Activated naive CD4-positive, alpha-beta T cell (primary cell): ENCODE measurements at places on chromosomes 6 and 20.

- DNase-seq: no peak
These were observed 74.7 kb downstream of the MRPL14 start for GRCh38 chr6:44052419-44053023.

GRCh38 chr20:44790638-44791393, 19.5 kb downstream of the RIMS4 start:
- DNase-seq: no peak

- DNase-seq: no peak
These were observed 36.3 kb upstream of the CMTR1 start for GRCh38 chr6:37396571-37397180.

DNA sequence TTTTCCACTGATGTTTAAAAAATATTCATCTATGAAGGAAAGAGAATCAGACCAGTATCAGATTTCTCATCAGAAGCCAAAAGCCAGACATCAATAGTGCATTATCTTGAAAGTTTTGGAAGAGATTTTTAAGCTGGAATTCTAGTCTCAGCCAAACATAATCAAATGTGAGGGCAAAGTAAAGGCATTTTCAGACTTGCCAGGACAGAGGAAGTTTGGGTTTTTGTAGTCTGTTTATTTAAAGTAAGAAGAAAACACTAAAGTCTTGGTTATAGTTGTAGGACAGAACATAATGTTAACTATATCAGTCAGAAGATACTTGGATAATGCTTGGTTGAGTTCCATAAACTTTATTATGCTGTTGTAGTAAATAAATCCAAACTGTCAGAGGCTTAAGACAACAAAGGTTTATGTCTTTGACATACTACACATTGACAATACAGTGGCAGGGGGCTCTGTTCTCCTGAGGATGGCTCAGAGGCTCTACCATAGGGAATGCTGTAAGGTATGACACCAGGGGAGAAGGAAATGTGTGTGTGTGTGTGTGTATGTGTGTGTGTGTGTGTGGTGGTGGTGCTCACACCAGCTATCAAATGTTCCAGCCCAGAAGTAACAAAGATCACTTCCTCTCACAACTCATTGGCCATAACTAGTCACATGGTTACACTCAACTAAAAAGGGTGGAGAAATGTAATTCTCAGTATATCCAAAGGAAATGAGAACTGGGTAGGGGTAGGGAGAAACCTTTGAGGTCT, 26.7 kb upstream of the YWHAB start:
- no peak for DNase-seq

DNA sequence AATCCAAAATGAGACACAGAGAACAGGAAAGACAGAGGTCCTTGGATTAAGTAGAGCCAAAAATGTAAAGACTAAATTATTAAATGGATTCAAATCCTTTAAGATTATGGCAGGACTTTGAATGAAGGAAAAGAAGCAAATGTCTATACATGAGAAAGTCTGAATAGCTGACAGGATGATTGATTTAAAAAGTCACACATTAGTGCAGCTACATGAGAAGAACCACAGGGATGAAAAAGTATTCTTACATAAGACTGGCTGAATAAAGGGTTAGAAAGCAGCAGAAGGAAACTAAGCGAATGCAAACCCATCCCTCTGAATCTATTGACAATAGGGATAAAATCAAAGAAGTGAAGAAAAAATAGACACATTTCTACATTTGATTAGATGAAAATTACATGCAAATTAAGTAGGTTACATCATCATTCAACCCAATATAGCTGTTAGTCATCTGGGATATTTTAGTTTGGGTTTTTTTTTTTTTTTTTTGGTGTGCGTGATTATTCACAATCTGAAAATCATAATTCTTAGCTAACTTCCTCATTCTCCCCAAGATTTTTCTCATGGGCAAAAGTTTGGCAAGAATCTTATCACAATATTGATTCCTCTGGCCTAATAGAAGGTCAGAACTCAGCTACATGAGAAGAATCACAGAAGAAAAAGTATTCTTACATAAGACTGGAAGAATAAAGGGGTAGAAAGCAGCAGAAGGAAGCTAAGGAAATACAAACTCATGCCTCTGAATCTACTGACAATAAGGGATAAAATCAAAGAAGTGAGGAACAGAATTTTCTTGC, 845.4 kb downstream of the HACE1 start:
- DNase-seq: no peak

GRCh38 chr6:46015119-46015968, at the start of gene CLIC5:
CLIC5 (minus strand) TSS chr6:46015860; CDS start chr6:46015542, 318 bp downstream.
- DNase-seq: peak; percentile 3

GRCh38 chr6:21279619-21280018, 313.9 kb upstream of the SOX4 start:
- no peak for DNase-seq

DNA sequence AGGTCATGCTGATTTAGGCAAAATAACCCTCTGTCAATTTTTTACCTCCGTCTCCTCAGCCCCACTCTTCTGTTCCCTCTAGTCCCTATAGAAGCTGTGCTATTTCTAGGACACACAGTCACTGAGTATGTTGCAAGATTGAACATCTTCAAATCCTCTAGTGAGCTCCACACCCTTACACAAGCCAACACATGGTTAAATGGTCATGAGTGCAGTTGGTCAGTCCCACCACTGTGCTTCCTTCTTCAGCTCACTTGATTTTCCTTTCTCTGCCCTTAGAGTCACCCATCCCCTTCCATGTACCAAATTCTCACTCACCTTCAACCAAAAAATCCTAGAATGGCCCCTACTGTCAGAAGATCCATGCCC, 48.2 kb upstream of the F13A1 start:
- DNase-seq: no peak

GRCh38 chr6:122998403-122998975, 2.5 kb downstream of the CLVS2 start:
- DNase-seq: no peak

DNA sequence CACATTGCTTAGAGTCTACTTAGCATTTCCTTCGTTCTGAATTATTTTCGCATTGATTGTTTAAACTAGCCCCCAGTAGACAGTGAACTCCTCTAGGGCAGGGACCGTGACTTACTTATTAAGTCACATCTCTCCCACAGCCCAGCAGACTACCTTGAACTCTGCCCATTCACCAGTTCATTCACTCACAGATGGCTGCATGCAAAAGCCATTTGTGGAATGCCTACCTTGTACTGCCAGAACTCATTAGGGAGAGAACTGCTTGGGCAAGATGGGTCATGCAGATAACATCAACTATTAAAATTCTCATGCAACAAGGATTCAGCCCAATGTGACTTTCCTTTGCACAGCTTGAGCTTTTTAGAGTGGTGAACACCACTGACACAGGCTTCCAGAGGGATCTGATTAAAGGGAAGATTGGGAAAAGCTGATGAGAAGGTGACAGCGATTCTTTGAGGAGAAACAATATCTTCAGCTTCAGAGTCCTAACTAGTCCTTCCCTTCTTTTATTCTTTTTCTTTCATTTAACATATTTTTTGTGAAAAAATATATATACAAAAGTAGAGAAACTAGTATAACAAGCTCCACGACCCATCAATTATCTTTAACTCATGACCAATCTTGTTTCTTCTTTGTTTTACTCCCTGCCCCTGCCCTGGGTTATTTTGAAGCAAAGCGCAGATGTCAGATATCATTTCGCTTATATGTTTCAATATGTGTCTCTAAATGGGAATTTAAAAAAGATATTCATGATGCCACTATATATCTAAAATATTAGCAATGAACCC, 273.9 kb downstream of the CDC5L start:
- DNase-seq: no peak

DNA sequence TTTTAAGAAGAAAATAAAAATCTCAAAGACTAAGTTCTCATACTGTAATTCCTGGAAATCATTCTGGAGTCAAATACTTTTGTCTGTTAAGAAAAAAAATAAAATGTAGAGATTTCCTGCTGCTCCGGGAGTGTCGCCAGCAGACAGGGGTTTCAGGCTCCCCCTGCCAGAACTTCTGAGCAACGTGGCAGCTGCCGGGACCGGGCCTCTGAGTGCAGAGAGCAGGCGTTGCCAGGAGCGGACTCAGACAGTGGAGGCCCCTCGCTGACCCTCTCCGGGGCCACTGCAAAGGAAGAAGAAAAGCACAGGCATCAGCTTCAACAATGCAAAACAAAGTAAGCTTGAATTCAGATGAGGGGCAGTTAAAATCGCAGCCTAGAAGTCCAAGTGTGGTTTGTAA, 95.5 kb downstream of the THBS2 start:
- DNase-seq: no peak

- DNase-seq: no peak
These were observed 35.1 kb downstream of the PM20D2 start for GRCh38 chr6:89180971-89181370.

DNA sequence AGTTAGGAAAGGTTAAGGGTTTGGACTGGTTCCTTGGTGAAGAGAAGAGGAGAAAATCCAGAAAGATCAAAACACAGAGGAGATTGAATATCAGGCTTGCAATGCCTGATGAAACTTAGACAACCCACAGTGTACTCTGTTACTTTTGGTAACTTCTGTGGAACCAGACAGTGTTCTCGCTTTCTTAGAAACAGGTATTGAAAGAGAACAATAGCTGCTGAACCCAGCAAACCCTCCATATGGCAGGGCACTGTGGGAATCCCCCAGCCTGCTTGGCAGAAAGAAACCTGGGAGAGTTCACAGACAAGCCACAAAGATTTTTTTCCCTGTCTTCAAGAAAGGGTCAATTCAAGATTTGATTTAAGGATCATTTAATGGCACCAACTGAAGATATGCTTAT, 342.8 kb downstream of the FOXA2 start:
- DNase-seq: no peak

GRCh38 chr6:109762769-109763441, 71.8 kb downstream of the FIG4 start:
- no peak for DNase-seq

DNA sequence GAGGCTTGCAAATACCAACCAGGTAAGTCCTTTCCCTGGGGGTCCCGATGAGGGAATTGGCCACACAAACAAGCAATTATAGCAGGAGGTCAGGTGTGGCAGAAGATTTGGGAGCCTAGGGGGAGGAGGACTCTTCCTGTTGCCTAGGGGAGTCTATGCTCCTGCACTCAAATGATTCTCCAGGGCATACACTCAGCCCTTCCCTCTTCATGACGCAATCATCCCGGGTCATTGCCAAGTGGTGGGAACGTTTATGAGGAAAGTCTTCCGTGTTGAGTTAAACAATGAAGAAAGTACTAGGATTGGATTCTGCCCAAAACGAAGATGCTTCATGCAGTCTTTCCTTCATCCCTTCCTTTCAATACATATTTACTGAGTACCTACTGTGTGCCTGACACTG, 186.5 kb upstream of the TSHZ2 start:
- DNase-seq: no peak

- DNase-seq: no peak
These were observed 5.2 kb downstream of the TEAD3 start for GRCh38 chr6:35491558-35492257.

- no peak for DNase-seq
These were observed 201.3 kb upstream of the SSTR4 start for GRCh38 chr20:22833851-22834250.

- DNase-seq: peak; percentile 2
These were observed 81.8 kb downstream of the ISM1 start for GRCh38 chr20:13302647-13303450.

DNA sequence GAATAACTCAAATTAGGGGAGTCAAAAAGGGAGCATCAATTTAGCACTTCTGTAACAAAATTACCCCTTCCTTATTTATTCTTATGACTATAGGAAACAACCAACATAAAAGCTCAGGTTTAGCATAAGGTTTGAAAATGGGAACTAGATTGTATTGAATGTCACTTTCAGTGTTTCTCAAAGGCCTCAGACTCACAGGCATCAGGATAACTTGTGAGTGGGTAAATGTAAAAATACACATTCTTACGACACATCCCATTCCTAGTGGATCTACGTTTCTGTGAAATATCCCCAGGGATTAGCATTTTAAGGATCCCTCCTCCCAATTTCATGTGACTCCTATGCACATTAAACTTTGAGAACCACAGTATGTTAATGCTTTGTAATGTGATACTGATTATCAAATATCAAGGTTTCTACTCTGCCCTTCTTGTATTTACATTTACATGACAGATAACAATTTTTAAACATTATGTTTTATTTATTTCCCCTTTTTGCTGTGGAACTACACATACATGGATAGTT, 114.8 kb downstream of the HS3ST5 start:
- no peak for DNase-seq

DNA sequence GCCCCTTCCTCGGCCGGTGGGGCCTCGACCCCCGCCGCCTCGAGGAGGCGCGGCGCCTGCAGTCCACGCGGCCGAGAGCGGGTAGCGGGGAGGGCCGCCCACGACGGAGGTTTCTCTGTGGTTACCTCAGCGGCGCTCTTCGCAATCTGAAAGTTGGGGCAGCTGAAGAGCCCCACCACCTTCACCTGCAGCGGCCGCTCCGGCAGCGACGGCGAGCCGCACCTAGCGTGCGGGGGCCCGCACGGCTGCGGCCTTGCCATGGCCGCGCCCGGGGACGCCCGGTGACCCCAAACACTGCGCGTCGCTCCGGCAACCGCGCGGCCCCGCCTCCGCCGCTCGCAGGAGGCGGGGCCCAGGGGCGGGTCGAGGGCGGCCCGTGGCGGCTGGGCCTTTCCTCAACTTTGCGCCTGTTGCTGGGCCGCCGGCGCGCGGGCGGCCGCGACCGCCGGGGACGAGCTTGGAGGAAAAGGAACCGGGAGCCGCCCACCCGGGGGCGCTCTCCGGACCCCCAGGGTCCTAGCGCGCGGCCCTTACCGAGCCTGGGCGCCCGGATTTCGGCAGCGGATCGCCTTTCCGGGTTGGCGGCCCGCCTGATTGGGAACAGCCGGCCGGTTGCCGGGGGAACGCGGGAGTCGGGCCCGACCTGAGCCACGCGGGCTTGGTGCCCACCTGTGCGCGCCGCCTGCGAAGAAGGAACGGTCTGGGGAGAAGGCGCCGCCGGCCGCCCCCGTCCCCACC, at the start of the genes PPIL6 and SMPD2:
TSS of gene PPIL6 (minus strand) at position 298 of the 738 bp plus-strand sequence. CDS start at position 260, 38 bp downstream.
TSS of gene SMPD2 (plus strand) at position 394 of the 738 bp plus-strand sequence. CDS start 398 bp downstream, outside the sequence.
- peak; percentile 36 for DNase-seq

GRCh38 chr6:33543116-33543515, 37.0 kb downstream of the BAK1 start:
- no peak for DNase-seq

DNA sequence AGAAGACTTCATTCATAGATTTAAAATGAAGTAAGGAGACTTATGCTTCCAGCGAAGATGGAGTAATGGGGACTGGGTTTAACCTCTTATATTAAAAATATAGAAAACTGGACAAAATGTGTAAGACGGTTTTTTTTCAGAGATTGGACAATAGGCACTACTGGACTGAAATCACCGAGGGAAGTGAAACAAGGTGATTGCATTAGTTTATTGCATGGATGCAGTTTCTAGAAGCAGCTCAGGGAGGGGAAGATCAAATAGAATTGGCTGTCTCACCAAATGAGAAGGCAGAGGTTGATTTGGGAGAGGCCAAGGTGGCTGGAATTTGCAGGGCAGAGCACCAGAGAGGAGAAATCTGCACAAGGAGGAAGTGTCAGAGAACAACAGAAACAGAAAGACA, 162.6 kb downstream of the DNAH8 start:
- no peak for DNase-seq

DNA sequence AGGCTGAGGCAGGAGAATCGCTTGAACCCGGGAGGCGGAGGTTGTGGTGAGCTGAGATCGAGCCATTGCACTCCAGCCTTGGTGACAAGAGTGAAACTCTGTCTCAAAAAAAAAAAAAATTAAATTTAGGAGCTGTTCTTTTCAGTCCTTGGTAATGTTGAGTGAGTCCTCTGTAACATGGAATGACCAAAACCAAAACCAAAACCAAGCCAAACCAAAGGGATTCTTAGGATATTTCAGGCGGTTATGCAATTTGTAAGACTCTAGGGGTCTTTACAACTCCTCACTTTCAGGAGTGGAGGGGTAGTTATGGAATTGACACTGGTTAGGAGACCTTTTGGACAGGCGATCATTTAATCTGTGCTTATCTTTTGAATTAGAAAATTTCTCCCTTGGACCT, 15.8 kb downstream of the TIAM2 start:
- DNase-seq: no peak
